Tibial nerve (tissue), 4 donors: ENCODE measurements at places on chromosomes 16 and 17. TPM values are rescaled to one million over a fixed set of nuclear protein-coding genes. Genes with fewer than 3 reads are reported as not detected.

Gene CPNE2
- 56.4 TPM for total RNA-seq

DNA sequence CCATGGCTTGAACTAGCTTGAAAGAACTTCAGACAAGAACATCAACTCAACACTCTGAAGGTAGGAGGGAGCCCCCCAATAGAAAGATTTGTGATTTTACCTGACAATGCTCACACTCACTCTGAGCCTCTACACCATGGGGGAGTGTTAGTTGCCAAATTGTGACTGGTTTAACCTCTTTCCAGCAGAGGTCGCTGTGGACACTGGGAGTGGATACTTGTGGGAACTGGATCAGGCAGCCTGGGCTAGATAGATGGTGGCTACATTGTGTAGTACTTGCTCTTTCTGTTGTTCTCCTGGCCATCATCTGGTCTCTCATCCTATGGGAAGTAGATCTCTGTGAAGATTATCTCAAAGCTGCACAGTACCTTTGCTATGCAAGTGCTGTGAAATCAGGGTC is 2.9 kb downstream of the SMPD3 start:
- H3K4me3 ChIP-seq, result no peak overlapping the region
- no peaks in the 10 kb centered on the region for H3K36me3 ChIP-seq
- peaks cover 61% of the 10 kb centered on the region for H3K27me3 ChIP-seq
- H3K27ac ChIP-seq, result no peak overlapping the region
- H3K4me1 ChIP-seq, result peaks cover 28% of the 10 kb centered on the region
- no peak for DNase-seq

Gene SERPINF2
- total RNA-seq, result 6.3 TPM

GRCh38 chr16:57984443-57985203 is 13.7 kb upstream of the CNGB1 start:
- H3K36me3 ChIP-seq, result no peaks in the 10 kb centered on the region
- H3K27ac ChIP-seq, result peak overlapping the region; percentile 91
- peak; percentile 57 for DNase-seq
- peaks cover 6% of the 10 kb centered on the region for H3K4me1 ChIP-seq
- H3K27me3 ChIP-seq, result peaks cover 13% of the 10 kb centered on the region
- H3K4me3 ChIP-seq, result peak overlapping the region; percentile 68

GRCh38 chr16:86735727-86736126 is 157.4 kb downstream of the FOXL1 start:
- H3K36me3 ChIP-seq, result no peaks in the 10 kb centered on the region
- H3K27me3 ChIP-seq, result peaks cover 43% of the 10 kb centered on the region
- DNase-seq, result no peak
- no peak overlapping the region for H3K4me3 ChIP-seq
- H3K4me1 ChIP-seq, result no peaks in the 10 kb centered on the region

Gene OTOP3
- total RNA-seq, result not detected

Gene ABCA6
- total RNA-seq, result 218 TPM

Gene ALOX15
- total RNA-seq, result not detected

- no peak overlapping the region for H3K27ac ChIP-seq
- peaks cover 21% of the 10 kb centered on the region for H3K27me3 ChIP-seq
- no peaks in the 10 kb centered on the region for H3K4me1 ChIP-seq
Measured at GRCh38 chr16:89256651-89257254, 39.2 kb downstream of the ZNF778 start.

DNA sequence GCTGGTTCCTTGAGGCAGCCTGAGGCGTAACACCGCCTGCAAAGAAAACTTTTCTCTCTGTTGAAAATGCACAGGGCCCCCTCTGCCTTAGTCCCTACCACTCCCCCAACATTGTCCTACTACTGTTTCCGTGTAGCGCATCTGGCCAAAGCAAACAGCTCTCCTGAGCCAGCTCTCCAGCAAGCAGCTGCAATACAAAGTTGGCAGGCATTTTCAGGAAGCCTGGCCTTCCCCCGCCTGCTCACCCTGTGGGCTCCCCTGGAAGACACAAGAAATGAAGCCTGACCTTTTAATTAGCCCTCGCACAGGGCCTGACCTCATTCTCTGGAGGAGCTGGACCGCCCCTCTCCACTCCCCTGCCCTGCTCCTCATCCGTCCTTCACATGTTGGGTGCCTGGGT is 66.7 kb downstream of the SOX9 start:
- no peaks in the 10 kb centered on the region for H3K36me3 ChIP-seq
- peak; percentile 56 for DNase-seq
- no peak overlapping the region for H3K27ac ChIP-seq

Gene CDRT15L2
- not detected for total RNA-seq

Gene ADGRG1
- total RNA-seq, result 59.4 TPM

DNA sequence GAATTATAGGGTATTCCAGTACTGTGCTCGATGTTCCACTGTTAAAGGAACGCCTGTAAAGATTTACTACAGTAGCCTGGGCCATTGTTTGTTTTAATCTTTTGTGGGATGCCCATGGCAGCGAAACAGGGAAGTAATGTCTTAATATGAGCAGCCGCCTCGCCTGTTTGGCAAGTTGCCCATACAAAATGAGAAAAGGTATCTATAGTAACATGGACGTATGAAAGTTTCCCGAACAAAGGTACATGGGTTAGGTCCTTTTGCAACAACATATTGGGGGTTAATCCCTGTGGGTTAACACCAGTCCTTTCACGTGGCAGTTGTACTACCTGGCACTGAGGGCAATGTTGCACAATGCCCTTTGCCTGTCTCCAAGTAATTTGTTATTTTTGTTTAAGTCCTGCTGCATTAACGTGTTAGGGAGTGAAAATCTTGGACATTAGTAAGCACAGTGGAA is 21.1 kb upstream of the TMC5 start:
- no peaks in the 10 kb centered on the region for H3K27me3 ChIP-seq
- H3K4me1 ChIP-seq, result no peaks in the 10 kb centered on the region
- DNase-seq, result no peak
- no peak overlapping the region for H3K4me3 ChIP-seq

DNA sequence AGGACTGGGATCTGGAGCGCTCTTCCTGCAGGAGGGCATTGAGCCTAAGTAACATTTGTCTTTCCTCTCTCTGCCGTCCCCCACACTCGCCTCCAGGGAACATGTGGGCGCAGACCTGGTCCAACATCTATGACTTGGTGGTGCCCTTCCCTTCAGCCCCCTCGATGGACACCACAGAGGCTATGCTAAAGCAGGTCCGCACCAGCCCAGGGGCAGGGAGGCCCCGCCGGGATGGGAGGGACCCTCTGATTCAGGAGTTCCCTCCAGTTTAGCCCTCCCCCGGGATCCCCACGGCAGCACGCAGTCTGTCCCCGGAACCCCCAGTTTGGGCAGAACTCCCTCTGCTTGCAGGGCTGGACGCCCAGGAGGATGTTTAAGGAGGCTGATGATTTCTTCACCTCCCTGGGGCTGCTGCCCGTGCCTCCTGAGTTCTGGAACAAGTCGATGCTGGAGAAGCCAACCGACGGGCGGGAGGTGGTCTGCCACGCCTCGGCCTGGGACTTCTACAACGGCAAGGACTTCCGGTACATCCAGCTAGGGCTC is 14.1 kb downstream of the ACE start:
- H3K27me3 ChIP-seq, result no peaks in the 10 kb centered on the region
- no peak overlapping the region for H3K4me3 ChIP-seq
- no peaks in the 10 kb centered on the region for H3K36me3 ChIP-seq

DNA sequence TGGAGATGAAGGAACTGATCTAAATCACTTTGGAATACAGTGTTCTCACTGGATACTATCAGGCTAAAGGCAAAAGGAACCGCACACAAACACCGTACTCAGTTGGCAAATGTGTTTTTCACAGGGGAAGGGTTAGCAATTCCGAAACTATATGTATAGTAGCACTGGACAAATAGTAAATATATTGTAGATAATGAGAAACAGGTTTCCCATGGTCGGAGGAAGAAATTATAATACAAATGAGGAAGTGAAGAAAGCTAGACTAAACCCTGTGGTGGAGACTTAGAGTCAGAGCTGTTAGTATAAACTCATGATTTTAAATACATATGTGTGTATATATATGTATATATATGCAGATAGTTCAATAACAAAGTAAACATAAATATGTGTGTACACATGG is 414.1 kb upstream of the SALL1 start:
- no peaks in the 10 kb centered on the region for H3K36me3 ChIP-seq
- H3K4me1 ChIP-seq, result no peaks in the 10 kb centered on the region
- DNase-seq, result no peak
- H3K4me3 ChIP-seq, result no peak overlapping the region
- no peaks in the 10 kb centered on the region for H3K27me3 ChIP-seq

Gene OR4D1
- total RNA-seq, result not detected

- H3K36me3 ChIP-seq, result no peaks in the 10 kb centered on the region
- no peak overlapping the region for H3K27ac ChIP-seq
- no peak for DNase-seq
Measured at GRCh38 chr17:29948448-29949215, 7.2 kb downstream of the EFCAB5 start.

DNA sequence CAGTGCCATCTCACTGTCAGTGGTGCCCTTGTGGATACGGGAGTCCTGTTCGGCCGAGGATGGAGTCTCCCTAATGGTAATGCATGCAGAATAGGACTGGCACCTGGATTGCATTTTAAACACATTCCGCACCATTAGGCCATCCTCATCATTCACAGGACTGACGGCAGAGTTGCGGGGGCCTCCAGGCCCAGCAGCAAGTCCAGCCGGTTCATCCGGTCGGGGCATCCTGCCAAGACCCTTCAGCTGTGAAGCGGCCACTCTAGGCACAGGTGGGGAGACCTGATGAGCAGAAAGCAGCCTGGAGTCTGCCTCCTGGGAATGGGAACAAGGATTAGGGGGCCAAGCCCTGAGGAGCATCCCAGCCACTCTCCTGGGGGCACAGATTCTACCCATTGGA is 90.3 kb upstream of the XYLT1 start:
- no peak for DNase-seq
- H3K36me3 ChIP-seq, result no peaks in the 10 kb centered on the region
- no peaks in the 10 kb centered on the region for H3K4me1 ChIP-seq
- no peak overlapping the region for H3K4me3 ChIP-seq
- no peaks in the 10 kb centered on the region for H3K27me3 ChIP-seq

Gene C17orf78
- total RNA-seq, result not detected

Gene ODAD4
- 5.4 TPM for total RNA-seq

DNA sequence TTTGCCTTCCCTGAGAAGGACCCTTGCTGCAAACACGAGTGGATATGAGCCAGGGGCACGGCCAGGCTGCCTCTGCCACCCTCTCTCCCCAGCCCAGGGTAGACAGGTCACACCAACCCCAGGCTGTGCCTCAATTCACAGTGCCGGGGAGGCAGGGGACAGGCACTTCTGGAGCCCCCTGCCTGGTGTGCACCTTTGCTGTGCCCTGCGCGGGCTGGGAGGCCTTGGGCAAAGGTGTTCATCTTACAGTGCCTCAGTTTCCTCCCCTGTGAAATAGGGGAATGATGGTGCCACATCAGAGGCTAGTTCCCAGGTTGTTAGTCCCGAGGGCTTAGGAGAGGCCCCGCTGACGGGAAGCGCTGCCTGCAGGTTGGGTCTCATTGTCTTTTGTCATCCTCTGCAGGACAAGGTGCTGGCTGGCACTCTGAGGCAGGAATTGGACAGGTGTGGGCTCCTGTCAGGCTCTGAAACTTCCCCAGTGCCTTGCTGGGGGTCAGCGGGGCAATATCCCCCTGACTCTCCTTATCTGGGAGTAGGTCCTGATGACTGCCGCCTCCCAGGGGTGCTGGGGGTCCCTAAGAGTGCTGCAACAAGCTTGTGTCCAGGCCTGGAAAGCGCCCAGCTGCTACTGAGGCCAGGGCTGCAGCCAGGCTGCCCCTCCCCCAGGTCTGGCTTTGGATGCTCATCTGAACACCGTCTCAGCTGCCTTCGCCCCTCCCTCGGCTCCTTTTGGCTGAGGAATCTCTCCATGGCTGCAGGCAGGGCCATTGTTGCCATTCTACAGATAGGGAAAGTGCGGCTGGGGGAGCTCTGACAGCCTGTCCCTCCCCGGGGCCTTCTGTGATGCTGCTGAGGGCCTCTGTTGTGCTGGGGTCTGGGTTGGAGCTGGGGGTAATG is 3.1 kb downstream of the PRSS21 start:
- no peaks in the 10 kb centered on the region for H3K4me1 ChIP-seq
- no peaks in the 10 kb centered on the region for H3K36me3 ChIP-seq
- H3K27me3 ChIP-seq, result no peaks in the 10 kb centered on the region

DNA sequence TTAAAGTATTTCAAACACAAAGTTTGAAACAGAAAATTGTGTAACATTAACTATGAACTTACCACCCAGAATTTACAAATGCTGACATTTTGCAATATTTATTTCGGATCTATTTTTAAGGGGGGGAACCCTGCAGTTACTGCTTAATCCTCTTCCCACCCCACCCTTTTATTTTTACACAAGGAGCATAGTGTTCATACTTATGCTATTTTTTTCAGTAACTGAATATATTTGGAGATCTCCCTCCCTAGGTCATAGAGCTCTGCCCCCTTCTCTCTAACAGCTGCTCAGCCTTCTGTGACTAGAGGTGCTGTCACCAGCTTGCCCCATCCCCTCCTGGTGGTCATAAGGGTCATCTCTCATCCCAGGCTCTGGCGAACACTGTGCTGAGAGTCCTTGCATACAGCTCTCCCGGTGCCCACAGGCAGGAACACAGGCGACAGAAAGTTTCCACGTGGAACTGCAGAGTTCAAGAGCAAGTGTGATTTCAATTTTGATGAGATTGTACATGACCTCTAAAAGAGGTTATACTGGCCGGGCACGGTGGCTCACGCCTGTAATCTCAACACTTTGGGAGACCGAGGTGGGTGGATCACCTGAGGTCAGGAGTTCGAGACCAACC is 44.2 kb downstream of the SNX20 start:
- H3K4me1 ChIP-seq, result no peaks in the 10 kb centered on the region
- peaks cover 19% of the 10 kb centered on the region for H3K36me3 ChIP-seq
- no peaks in the 10 kb centered on the region for H3K27me3 ChIP-seq

Gene RFWD3
- 22.4 TPM for total RNA-seq

- H3K4me1 ChIP-seq, result no peaks in the 10 kb centered on the region
- H3K36me3 ChIP-seq, result no peaks in the 10 kb centered on the region
- no peak overlapping the region for H3K4me3 ChIP-seq
- H3K27ac ChIP-seq, result no peak overlapping the region
- no peak for DNase-seq
Measured at GRCh38 chr17:58557981-58558380, 43.5 kb upstream of the MTMR4 start.

DNA sequence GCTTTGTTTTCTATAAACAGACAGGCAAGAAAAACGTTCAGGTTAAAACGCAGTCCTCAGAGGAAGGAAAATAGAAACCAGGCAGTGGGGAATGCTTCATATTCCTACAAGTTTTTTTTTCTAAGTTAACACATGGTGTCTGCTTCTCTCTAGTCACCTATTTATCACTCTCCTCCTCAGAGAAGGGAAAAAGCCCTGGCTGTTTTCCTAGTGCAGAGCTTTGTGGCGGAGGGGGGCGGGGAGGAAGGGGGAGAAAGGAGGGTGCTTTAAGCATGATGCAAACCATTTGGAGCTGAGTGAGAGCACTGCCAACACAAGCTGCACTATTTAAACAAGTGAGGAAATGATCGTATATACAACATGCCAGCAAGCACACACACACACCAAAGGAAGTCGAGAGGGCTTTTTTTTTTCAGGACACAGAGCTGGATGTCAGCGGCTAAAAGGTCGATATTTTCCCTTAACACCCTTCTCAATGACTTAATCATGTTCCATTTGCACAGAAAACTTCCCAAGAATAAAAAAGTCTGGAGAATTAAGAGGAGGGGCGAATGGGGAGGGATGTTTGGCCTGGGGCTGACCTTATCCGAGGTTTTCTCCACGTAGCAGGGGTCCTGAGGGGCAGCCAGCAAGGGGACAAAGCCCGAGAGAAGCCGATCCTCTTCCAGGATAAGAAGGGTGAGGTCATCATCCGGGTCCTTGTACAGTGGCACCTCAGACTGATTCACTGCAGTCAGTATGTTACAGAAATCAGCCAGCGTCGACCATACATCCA is 117.4 kb downstream of the HIC1 start:
- H3K36me3 ChIP-seq, result no peaks in the 10 kb centered on the region
- H3K4me1 ChIP-seq, result peaks cover 62% of the 10 kb centered on the region
- H3K4me3 ChIP-seq, result no peak overlapping the region
- peak overlapping the region; percentile 66 for H3K27ac ChIP-seq
